ENCODE measurements at places on chromosomes 3 and 15.

GRCh38 chr3:71273453-71273852 is 310.1 kb downstream of the FOXP1 start:
- no peak for DNase-seq

DNA sequence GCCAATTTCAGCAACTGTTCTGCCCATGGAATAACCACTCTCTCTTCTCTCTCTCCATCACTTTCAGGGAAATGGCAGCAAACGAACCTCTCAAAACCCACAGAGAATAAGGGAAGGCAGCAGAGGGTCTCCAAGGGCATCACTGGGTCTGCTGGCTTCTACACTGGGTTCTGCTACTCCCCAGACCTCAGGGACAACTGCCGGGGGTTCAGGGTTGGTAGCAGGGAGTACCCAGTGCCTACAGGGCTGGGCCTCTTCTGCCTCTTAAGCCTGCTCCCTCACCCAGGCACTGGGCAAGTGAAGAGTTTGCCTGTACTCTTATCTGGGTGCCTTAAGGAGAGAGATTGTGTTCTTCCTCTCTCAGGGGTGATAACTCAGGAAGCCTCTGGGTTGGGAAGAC is 2.5 kb downstream of the TCTA start:
- no peak for DNase-seq

DNA sequence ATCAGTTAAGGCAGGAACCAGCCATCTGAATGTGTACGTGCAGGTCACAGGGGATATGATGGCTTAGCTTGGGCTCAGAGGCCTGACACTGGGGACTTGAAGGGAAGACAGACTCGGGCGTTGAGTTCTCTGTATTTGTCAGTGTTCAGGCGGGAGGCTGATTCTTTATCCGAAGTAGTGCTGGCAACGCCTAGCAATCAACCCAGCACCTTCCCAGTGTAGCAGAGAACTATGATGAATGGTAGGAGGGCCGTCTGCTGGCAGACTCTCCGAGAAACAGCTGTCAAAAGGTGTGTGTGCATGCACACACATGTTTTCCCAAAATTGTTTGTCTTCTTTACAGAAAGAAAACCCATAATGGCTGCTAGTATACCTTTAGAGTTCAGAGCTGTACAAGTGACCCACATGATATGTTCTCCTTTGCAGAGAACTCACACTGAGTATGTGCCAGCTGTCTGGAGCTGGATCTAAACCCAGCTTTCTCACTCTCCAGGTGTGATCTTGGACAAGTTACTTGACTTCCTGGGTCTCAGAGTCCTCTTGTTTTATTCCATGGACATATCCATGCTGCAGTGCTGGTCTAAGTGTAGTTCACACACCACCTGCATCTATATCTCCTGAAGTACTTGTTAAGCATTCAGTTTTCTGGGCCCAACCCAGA is 74.5 kb upstream of the LARS2 start:
- DNase-seq: no peak

- DNase-seq: no peak
Measured at GRCh38 chr3:132405188-132405587, 12.1 kb upstream of the DNAJC13 start.

DNA sequence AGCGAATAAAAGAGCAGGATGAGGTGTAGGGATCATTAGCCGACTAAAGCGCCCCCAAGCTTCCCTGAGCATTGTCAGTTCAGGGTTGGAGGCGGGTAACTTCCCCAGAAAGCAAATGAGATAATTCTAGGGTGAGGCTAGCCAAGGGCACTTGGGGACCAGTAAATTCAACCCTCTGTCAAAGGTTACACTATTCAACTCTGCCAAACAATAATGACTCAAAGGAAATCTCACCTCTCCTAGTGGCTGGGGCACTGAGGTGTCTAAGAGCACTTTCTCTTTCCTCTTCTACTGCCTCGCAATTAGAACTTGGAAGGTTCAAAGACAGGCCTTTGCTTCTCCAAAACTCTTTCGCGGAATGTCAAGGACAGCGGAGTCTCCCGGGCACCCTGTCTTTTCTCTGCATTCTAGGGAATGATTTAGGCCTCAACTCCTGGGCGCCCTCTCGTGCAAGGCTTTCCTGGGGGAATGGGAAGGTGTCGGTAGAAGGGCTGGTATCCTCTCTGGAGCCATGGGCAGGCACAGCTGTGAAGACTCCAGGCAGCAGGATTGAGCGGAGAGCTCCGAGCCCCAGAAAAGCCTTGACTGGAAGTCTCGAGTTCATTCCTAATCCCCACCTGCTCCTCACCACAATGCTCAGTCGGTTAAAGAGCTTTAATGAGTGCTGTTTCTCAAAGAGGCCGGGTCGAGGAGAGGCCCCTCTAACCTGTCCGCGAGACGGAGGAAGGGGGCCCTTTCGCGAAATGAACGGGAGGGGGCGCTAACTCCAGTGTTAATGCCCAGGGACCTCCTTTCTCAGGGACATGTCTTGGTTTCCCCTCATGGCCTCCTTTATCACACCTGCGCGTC is 21.9 kb downstream of the ZIC4 start:
- DNase-seq: no peak

GRCh38 chr3:178422406-178422805 is 113.8 kb upstream of the KCNMB2 start:
- DNase-seq: no peak

DNA sequence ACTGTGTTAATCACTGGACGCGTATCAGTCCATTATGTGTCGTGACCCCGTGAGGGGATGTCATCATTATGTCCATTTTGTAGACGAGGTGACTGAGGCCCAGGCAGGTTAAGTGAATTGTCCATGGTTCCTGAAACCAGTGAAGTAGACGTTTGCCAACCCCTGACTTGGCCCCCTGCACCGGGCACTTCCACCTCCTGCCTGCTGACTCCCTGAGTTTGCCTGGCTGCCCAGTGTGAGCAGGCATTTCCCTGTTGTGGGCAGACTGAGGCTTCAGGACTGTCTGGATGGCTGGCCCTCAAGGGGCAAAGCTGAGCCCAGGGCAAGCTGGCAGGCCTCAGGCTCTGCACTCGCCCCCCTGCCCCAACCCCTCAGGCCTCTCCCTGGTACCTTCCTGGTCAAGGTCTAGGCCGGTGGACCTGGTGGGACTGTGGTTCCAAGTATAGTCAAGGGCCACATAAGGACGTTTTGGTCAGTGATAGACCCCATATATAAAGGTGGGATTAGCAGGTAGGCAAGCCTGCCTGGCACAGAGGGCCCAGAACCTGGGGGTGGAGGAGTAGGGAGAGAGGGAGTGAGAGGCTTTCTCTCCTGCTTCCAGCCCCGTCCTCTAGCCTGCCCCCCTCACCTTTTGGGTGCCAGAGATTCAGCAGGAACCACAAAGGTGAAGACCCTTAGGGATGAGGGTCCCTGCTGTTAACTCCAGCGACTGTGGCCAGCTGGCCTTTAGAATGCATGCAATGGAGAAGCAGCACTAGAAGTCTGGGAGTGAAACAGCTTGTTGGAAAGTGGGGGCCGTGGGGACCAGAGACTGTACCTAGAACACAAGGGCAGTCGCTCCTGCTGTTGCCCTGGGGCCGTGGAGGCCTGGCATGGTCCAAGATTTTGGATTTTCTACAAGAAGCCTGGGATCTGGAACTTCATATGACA is 34.6 kb downstream of the FBLN2 start:
- no peak for DNase-seq

- no peak for DNase-seq
Measured at GRCh38 chr3:141401573-141402475, 33.5 kb downstream of the ZBTB38 start.

DNA sequence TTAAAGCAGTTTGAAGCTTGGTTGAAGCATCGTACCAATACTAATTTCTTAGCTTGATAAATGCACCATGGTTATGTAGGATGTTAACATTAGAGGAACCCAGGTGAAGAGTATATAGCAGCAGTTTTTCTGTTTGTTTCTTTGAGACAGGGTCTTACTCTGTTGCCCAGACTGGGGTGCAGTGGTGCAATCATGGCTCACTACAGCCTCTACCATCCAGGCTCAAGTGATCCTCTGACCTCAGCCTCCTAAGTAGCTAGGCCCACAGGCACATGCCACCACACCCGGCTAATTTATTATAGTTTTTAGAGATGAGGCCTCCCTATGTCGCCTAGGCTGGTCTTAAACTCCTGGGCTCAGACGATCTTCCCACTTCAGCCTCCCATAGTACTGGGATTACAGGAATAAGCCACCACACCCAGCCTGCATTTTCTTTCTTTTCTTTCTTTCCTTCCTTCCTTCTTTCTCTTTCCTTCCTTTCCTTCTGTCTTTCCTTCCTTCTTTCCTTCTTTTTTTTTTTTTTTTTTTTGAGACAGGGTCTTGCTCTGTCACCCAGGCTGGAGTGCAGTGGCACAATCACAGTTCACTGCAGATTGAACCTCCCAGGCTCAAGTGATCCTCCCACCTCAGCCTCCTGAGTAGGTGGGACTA is 6.1 kb downstream of the PEAK1 start:
- no peak for DNase-seq
